DMS 273 treated with DMSO at 0.1 percent for 48 hours (cell line): ENCODE measurements at places on chromosomes 6 and 20.
A peak's percentile ranks its signal among the peaks of the same experiment; 100 is the strongest.

- DNase-seq = no peak
Measured at GRCh38 chr6:11153447-11153846, 41.9 kb upstream of the ERVFRD-1 start.

GRCh38 chr6:27786048-27786447 lies 126.1 kb downstream of the OR2B2 start:
- DNase-seq = no peak

DNA sequence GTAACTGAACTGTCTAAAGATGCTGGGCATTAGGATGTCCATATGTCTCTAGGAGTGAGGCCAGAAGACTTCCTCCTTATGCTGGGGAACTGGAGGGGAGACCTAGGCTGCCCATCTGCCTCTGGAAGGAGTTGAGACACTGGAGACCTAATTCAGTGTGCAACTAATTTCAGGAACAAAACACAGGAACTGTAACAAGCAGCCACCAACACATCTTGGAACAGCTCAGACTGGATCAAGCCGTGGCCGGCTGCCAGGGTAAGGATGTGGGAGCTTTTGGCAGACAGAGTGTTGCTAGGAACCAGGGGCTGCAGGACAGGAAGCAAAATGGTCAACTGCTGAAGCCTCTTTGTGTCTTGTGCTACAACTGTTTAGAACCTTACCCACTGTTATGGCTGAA lies 16.4 kb upstream of the MAS1 start:
- DNase-seq = peak; percentile 43

GRCh38 chr6:143961886-143962878 lies 45.9 kb downstream of the PLAGL1 start:
- DNase-seq = no peak

DNA sequence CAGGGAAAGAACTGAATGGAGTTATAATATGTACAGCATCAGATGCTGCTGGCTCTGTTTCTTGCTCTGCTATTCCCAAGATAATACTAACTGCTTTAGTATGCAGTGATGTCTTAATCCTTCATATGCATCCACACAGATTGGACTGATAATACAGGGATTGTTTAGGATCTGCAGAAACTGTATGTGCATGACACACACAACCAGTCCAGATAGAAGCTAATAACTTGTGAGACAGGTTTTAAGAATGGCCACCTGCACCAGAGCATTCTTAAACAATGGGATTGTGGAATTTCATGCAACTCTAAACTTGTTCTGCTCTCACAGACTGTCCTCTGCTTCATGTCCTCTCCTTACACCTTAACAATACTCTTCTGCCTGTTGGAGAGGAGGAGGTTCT lies 90.9 kb downstream of the SPTLC3 start:
- no peak for DNase-seq

DNA sequence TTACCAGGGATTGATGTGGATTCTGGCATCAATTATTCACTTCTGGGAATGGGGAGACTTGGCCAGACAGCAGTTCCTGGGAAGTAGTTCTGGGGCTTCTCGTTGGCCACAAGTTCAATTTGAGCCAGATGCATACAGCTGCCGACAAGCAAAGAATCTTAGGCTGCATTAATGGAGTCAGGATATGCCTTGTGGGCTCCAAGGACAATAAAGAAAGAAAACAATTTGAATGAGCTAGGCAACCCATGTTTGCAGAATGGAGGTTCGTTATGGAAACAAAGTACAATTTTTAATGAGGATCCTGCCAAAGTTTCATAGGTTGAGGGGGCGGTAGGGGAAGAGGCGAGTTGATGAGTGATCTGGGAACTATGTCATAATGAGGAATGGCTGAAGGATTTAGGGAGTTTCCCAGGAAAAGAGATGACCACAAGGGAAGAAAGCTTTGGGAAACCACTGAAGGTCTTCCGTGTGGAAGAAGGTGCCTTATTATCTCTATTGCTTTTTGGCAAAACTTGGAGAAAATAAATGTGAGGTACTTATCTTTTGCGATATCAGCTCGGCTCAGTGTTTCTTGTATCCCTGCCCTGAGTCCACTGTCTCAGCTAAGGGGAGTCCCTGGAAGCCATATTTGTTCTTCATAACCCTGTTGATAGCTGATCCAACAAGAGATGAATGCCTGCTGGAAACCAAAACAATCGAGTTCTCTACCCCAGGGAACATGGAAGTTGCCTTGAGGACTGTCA lies 181.0 kb upstream of the ZNF217 start:
- no peak for DNase-seq

DNA sequence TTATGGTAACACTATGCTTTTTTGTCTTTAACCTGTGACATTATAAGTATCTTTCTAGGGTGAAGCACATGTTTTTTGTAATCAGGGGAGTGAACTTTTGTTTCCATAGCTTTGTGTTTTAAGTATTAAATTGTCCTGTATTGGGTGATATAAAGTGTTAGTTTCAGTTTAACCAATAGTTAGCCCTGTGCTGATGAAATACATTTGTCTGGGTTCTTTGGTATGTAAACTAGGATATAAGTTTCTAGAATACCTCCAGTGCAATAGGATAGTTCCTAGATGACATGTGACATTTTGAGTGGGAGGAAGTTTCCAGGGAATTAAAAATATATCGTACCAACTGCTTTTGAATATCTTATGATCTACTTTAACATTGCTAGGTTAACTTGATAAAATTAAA lies 611.0 kb upstream of the MARCKS start:
- DNase-seq = no peak

DNA sequence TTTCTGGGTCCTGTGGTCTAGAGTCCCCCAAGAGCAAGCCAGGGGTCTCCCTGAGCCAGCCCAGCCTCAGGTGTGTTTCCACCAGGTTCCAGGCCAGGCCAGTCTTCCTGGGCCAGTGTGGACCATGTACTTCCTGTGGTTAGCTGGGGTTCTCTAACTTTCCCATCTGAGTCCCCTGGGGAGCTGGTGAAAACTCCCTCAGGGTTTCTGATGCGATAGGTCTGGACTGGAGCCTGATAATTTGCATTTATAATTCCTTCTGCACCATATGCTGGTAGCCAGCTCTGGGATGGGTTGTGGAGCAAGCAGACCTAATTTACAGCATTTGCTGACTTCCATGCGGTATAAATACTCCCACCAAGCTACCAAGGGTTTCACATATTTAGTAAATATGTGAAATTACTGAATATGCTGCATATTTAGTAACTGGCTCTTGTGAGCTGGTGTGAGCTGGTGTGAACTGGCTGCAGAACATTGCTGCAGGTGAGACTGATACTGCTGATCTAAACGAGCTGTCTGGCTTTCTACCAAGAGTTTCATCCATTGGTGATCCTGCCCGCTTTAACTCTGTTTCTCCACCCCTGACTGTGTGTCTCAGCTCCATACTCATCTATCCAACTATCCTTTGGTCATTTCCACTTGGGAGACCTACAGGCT lies 62.6 kb downstream of the RIN2 start:
- peak; percentile 68 for DNase-seq
